Cardiac septum (tissue), 1 donor: ENCODE measurements at places on chromosomes 12 and 14. TPM values are rescaled to one million over a fixed set of nuclear protein-coding genes. Genes with fewer than 3 reads are reported as not detected.

- no peak for DNase-seq
Observed at GRCh38 chr12:56358836-56359532, 923 bp downstream of the STAT2 start.

DNA sequence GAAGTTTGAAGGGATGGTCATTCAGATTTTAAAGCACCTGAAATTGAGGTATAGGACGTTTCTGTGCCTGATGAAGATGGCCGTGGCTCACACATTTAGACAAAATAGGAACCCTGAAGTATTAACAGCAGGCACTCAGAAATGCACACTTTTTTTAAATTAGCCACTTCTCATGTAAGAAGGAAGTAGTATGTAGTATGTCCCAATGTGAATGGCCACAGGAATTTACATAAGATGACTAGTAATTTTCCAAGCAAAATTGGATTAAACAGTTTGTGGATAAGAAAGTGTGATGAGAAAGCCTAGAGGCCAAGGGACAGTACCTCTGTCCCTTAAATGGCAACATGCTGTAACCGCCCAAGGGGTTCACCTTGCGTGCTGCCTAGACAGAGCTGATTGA lies 1.8 kb upstream of the MIS18BP1 start:
- no peak for DNase-seq

The NR4A1 gene
- 76.3 TPM for total RNA-seq

The IQSEC3 gene
- total RNA-seq = 0.86 TPM

DNA sequence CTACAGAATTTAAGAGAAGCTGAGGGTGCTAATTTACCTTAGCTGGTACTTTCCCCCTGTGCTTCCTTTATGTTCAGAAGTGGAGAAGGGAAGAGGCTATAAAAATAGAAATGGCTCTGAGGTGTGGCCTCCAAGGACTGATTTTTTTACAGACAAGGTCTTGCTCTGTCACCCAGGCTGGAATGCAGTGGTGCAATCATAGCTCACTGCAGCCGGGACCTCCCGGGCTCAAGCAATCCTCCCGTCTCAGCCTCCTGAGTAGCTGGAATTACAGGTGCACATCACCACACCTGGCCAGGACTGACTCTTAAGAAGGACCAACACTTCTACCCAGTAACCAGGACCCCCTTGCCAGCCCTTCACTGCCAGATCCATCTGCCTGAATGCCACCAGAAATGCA lies 23.9 kb upstream of the NAP1L1 start:
- no peak for DNase-seq
